ENCODE measurements at places on chromosomes 16 and 17.

- no peak for DNase-seq
Measured at GRCh38 chr17:36653374-36653773, 52.0 kb downstream of the MRM1 start.

DNA sequence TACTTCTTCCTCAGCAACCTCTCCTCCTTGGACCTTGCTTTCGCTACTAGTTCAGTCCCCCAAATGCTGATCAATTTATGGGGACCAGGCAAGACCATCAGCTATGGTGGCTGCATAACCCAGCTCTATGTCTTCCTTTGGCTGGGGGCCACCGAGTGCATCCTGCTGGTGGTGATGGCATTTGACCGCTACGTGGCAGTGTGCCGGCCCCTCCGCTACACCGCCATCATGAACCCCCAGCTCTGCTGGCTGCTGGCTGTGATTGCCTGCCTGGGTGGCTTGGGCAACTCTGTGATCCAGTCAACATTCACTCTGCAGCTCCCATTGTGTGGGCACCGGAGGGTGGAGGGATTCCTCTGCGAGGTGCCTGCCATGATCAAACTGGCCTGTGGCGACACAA is 429 bp downstream of the OR2C1 start:
- DNase-seq = no peak

- DNase-seq = no peak
Measured at GRCh38 chr17:9308069-9308468, 267.6 kb downstream of the STX8 start.

- no peak for DNase-seq
Measured at GRCh38 chr16:51557670-51558069, 406.6 kb upstream of the SALL1 start.

DNA sequence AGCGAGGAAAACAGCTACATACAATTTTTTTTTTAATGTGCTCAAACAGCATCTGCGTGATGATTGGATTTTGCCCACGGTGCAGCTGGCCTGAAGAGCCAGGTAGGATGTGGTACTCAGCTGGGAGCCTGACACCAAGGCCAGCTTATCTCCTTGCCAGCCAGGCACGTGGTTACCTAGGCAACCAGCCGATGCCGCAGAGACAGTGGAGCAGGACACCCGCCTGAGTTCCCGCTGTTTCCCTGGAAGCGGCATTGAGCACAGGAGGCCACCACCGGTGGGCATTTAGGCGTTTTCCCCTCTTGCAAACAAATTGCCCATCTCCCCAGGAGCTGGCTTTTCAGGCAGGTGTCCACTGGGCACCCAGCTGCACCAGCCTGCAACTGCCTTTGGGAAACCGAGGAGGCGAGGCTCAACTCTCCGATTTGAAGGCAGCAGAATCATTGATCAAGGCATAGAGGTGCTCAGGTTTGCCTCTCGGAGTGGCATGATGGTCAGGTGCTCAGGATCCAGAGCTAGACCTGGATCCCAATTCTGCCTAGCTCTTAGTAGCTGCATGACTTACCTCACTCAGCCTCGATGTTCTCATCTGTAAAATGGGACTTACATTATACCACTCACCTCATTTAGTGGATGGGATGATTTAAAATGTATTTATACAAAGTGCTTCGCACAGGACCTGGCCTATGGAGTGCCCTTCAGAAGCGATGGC is 137.5 kb upstream of the PLCG2 start:
- DNase-seq = no peak

DNA sequence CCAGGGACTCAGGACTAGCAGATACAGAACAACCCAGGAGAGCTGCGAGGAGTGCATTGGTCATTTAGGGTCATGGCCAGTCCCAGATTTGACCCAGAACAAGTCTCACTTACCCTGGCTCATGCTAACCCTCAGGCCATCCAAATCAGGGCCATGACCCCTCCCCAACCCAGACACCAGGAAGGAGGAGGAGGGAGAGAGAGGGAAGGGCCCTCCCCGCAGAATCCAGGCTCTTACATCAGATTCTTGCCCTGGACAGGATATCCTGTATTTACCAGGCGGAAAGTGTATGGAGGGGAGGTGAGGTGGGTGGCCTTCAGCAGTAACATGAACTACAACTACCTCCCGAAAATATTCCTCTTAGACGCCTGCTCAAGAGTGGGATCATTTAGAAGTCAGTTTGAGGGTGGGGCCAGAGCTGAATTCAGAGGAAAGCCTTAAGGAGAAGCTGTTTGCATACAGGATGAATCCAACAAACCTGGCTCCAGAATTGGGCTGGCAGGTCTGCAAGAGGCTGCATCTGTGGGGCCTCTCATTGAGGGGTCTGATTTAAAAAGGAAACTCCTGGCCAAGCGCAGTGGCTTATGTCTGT is 2.1 kb downstream of the VAT1 start:
- DNase-seq = no peak

GRCh38 chr17:14033166-14033565 is 36.1 kb upstream of the COX10 start:
- no peak for DNase-seq

GRCh38 chr16:87569601-87570571 is 32.4 kb upstream of the JPH3 start:
- DNase-seq = no peak

DNA sequence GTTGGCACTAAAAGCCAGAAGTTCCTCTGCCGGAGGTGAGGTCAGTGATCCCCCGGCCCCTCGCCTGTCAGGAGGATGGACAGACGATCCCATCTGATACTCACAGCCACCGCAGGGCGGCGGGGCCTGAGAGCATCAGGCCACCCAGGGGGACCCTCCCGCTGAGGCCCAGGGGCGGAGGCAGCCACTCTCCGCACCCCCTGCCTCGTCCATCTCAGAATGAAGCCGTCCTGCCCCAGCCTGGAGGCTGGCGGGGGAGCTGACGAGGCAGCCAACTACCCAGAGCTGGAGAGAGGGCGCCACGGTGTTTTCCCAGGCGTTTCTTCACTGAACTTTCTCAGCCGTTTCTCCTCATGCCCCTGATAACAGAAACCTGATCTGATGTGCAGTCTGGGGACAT is 22.6 kb downstream of the TPSD1 start:
- DNase-seq = no peak

DNA sequence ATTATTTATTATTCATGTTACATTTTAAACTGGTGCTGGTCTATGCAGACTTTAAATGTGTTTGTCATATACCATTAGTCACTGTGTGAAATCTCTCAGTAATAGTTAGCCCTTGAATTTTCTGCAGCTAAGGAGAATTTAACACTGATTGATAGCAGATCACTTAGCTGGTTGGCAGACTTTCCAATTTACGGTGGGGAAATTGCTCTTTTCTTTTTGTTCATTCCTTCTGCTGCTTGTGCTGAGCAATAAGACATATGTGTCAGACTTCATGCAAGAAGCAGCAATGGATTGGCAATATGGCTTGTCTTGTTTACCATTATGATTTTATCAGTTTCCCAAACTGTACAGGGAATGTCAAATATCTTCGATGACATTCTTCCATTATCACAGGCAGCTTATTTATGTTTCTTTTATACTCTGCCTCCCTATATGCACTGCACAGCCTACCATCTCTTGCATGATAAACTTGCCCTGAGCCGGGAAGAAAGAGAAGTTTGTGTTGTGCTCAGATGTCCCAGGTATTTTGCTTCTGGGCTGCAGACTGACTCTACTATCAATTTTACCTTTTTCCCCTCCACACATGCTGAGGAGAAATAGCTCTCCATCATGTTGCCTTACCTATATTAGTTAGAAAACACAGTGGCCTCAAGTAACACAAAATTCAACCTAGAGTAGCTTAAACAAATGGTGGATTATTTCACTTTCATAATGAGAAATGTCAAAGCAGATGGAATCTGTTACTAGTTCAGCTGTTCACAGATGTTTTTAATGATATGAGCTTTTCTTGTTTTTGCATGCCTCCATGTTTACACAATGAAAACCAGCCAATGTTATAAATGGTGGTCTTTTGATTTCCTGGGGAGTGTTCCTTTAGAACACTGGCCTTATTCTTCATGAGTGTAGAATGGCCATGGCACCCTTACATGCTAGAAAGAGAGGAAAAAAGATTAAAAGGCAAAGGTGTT is 968.1 kb upstream of the GOT2 start:
- no peak for DNase-seq

GRCh38 chr17:45146166-45146565 is 2.1 kb upstream of the HEXIM1 start:
- no peak for DNase-seq

- DNase-seq = no peak
Measured at GRCh38 chr16:85422196-85422631, 190.9 kb upstream of the GSE1 start.

DNA sequence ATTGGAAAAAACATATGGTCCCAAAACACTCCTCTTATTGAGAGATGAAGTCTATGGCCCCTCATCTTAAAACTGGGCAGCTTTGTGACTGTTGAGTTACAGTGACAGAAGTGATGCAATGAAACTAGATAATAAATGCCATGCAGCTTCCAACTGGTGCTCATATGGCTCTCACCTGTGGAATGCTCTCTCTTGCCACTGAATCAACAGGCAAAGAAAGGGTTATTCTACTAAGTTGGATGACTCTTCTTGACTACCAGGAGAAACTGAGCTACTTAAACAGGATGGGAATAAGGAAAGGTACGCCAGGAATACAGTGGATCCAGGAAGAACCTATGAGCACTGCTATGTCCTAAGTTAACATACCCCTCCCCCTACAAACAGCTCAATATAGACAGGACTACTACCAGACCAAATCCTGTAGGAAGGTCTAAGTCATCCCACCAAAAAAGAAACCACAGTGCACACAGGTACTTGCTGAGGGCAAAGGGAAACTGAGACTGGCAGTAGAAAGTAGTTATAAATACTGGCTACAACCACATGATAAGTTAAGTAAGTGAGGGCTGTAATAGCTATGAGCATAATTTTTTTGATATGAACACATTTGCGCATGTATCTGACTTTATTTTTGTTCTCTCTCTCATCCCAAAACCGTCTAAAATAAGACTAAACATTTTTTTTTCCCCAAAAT is 398.5 kb downstream of the ZFHX3 start:
- DNase-seq = no peak

DNA sequence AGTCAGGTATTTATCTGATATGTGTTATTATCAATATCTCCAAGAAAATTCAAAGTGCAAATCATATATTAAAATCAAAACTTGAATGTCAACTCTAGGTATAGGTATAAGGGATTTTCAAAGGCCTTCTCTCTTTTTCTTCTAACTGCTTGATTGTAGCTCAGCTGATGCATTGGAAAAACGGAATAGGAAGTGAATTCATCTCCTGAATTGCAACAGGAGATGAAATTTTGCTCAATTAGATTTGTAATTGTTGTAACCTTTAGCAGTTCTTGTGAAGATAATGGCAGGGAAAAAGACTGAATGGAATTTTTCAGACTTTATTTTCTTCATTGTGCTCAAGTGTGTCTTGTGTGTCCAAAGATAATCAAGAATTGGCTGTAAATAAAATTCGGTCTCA is 190.2 kb upstream of the KCNJ16 start:
- no peak for DNase-seq

DNA sequence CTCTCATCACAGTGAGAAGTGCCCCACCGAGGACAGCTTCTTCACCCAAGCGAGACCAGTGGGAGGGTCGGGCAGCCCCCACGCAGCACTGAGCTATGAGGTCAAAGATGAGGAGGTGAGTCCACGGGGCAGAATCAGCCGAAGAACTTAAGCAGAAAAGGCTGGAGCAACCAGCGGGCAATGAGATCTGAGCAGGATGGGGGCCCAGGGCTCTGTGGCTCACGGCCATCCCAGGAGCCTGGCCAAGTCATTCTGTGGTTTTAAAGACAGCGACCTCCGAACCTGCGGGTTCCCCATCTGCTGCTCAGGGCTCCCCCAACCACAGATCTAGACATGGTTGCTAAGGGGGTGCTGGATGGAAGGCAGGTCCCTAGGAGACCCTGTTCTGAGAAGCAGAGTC is 202.6 kb downstream of the RBFOX3 start:
- no peak for DNase-seq

DNA sequence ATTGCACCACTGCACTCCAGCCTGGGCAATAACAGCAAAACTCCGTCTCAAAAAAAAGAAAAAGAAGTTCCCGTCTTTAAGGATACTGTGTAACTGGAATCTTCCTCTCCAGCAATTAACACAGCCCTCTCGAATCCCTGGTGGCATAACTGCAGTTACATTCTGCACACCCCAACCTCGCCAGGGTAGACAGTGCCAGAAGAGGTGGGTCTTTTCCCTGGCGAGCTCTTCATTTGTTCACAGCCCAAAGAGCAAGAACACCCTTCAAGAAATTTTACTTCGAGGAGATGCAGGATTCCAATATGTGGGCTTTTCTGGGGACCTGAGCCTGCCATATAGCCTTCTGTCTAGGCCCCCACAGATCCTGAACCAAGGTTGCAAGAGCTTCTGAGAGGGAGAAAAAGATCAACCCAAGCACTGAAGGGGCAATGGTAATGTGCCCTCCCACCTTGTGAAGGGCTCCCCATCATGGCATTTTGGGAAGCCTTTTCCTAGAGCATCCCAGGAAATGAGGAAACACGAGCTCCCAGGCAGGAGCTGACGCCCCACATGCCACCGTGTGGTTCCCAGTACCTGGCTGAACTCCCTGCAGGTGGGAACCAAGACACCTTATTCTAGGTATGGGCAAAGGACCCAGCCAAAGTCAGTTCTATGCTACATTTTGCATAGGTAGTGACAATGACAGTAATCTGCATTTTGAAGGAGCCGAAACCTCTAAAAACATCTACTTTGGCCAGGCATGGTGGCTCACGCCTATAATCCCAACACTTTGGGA is 26.9 kb downstream of the TK2 start:
- DNase-seq = no peak

- no peak for DNase-seq
Measured at GRCh38 chr17:38748892-38749222, 721 bp upstream of the PCGF2 start.

GRCh38 chr16:526181-527014 is 1.1 kb upstream of the CAPN15 start:
- no peak for DNase-seq
